ENCODE measurements at places on chromosomes 7 and 10.

GRCh38 chr7:49563693-49564378 lies 209.6 kb upstream of the VWC2 start:
- no peak for DNase-seq

DNA sequence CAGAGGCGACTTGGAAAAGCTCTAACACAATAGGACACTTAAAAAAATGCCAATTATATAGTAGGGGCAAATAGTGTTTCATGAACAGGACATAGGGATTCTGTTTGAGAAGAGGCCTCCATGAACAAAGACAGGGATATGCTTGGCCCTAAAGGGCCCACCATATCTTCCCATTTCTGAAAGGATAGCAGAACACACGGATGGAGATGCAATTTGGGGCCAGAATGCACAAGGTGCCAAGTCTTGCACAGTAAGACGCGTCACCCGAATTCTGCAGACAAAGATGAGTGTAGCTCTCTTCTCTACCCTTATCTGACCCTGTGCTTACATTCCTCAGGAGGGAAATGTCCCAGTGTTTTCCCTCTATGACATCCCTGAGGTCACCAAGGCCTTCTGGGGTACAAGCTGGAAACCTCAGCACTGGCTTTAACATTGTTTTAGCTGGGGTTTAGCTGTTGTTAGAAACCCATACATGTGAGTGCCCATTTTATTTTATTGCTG lies 12.8 kb downstream of the PRKCQ start:
- DNase-seq = no peak

DNA sequence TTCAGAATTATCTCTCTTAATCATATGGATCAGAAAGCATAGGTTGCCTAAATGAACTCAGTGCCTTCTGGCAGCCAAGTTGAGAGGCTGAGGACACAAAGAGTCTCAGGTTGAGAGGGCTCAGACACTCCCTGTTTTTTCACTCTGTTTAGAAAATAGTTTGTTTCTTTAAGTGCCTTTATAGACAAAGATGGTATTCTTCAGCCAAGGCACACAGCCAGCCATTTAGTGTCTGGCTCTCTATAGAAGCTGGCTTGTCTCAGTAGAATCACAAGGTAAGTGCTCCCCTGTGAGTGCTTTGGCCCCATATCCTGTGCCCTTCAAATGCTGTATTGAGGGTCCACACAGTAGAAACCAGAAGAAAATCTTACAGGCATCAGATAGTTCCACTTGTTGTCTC lies 3.6 kb downstream of the GPR158 start:
- no peak for DNase-seq

GRCh38 chr10:91635401-91636400 lies 2.8 kb upstream of the PPP1R3C start:
- DNase-seq = peak; percentile 18

DNA sequence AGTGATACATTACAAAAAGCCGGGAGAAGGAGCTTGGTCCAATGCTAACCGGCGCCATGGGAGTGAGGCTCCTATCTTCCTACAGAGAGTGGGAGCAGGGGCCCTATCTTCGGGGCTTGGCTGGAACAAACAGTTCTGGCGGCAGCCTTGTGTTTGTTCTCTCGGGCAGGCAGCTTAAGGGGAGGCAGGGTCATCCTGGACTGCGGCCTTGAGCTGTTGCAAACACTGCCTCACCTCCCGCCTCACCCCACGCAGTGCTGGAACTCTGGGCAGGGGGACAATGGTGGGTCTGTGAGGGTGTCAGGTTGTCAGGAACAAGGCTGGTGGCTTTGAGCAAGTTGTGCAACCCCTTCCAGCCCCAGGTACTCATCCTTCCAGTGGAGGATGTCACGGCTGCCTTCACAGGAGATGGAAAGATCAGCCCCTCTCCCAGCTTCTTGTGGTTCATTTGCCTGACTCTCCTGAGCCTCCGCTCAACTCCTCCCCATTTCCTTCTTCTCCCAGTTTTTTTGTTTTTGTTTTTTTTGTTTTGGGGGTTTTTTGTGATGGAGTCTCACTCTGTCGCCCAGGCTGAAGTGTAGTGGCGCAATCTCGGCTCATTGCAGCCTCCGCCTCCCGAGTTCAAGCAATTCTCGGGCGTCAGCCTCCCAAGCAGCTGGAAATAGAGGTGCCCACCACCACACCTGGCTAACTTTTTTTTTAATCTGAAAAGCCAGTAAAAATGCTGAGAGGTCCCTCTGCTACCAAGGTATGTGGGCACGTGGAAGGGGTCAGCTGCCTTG lies 57.4 kb downstream of the SPOCK2 start:
- no peak for DNase-seq

- DNase-seq = no peak
These were observed 6.7 kb upstream of the OAT start for GRCh38 chr10:124425227-124425962.

Measured in inflammatory macrophage treated with lipopolysaccharide for 1 hour (primary cell).